H1 (cell line): ENCODE measurements at places on chromosomes 3 and 15. TPM values are rescaled to one million over a fixed set of nuclear protein-coding genes. Genes with fewer than 3 reads are reported as not detected.

GRCh38 chr3:188956839-188957489 is 214.8 kb upstream of the TPRG1 start:
- DNase-seq: no peak

GRCh38 chr15:39181940-39182339 is 398.9 kb upstream of the THBS1 start:
- DNase-seq: no peak

DNA sequence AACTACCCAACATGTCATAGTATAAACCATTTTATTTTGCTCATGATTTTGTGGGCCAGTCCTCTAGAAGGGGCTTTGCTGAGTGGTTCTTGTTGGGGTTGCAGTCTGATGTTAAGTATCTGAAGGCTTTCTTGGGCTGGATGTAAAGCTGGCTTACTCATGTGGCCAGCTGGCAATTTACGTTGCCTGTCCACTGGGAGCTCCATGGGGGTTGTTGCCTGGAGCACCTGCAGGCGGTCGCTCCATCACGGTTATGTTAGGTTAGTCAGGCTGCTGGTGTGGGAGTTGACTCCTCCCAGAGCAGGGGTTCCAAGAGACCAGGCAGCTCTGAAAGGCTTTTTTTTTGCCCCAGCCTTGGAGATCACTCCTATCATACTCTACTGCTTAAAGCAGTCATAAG is 98.1 kb downstream of the NR1D2 start:
- no peak for DNase-seq

DNA sequence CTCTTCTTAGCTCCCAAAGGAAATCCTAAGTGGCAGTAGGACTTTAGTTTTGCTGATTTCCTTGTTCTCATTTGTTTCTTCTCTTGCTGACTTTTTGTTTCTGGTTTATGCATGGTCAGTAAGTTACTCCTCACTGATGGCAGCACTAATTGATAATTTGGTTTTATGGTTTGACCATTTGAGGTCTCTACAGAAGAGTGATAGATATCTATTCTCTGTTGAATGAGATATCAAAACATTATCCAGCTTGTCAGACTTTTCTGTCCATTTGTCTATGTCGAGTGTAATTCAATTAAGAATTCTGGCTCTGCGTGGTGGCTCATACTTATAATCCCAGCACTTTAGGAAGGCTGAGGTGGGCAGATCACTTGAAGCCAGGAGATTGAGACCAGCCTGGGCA is 84.5 kb upstream of the PLXND1 start:
- no peak for DNase-seq

DNA sequence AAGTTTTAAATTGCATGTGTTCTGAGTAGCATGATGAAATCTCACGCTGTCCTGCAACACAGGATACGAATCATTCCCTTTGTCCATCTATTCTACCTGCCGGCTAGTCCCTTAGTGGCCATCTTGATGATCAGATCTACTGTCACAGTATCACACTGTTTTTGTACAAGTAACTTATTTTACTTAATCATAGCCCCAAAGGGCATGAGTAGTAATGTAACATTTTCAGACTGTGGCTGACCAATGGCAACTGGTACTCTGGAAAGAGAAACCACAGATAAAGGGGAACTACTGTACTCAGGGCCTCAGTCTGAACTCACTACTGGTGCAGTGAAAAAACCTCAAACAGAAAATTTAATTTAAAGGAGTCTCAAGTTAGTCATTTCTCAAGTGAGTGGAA is 127.3 kb upstream of the MRPL3 start:
- DNase-seq: no peak

DNA sequence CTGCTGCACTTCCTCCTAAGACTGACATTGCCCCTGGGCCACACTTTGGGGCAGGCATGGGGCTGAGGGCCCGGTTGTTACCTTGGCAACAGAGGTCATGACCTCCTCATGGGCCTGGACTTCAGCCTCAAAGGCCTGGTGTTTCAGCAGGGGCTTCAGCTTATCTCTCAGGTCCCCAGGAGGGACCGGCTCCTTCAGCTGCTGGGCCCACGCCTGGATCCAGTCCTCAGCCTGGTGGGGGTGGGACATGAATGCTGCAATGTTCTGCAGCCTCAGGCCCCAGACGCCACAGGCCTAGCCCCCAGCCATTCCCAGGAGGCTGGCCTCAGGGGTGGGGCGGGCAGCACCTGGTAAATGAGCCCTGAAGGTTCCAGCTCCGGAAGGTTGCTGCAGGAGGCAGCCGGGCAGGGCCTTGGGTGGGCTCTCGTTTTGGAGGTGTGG is 27.6 kb downstream of the SPTBN5 start:
- no peak for DNase-seq

DNA sequence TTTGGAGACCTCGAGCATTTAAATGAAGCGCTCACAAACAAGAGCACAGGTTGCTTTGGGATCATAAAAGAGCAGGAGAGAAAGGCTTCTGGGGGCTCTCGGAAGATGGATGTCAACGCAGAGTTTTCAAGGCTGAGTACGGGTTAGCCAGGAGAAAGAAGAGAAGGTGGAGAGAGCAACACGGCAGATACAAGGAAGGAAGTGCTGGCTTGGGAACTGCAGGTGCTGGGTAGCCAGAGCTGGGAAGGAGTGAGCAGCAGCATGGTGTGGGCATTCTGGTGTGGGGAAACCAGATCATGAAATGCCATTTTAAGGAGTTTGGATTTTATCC is 580 bp upstream of the RUBCN start:
- DNase-seq: no peak

GRCh38 chr15:62541846-62542245 is 376.8 kb upstream of the C2CD4B start:
- no peak for DNase-seq

Gene OR5K3
- not detected in 2 replicates for polyA plus RNA-seq

DNA sequence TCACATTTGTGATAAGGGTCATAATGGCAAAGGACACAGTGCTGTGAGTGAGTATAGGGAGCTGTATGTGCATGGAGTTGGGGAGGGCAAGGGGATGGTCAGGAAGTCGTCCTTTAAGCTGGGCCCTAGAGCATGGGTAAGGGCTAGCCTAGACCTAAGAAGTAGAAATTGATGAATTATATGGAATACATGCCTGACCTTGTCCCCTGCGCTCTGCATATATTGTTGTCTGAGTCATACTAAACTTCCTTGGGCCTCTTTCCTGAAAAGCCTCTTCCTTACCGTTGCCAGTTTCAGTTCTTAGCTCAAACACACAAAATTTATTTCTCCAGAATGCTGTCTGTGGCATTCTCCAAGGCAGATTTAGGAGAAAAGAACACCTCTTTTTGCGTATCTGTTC is 4.6 kb downstream of the SNRK start:
- DNase-seq: no peak

DNA sequence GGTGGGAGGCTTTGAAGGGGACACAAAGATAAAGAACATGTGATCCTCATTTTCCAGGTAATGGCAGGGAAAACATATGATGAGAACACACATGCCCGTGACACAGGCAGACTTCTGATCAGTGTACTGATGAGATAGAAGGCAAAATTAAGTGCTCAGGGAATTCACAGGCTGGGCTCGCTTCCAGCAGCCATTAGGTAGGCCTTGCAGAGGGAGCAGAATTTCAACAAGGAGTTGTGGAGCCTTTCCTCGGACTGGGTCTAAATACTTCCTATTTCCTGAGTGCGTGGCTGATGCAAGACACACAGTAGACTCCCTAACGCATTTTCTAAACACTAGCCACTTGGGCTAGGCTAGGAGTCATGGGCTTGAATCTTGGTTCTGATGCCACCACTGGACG is 74.0 kb upstream of the ETV5 start:
- no peak for DNase-seq

- DNase-seq: no peak
Observed at GRCh38 chr15:58346361-58346760, 85.4 kb upstream of the LIPC start.

DNA sequence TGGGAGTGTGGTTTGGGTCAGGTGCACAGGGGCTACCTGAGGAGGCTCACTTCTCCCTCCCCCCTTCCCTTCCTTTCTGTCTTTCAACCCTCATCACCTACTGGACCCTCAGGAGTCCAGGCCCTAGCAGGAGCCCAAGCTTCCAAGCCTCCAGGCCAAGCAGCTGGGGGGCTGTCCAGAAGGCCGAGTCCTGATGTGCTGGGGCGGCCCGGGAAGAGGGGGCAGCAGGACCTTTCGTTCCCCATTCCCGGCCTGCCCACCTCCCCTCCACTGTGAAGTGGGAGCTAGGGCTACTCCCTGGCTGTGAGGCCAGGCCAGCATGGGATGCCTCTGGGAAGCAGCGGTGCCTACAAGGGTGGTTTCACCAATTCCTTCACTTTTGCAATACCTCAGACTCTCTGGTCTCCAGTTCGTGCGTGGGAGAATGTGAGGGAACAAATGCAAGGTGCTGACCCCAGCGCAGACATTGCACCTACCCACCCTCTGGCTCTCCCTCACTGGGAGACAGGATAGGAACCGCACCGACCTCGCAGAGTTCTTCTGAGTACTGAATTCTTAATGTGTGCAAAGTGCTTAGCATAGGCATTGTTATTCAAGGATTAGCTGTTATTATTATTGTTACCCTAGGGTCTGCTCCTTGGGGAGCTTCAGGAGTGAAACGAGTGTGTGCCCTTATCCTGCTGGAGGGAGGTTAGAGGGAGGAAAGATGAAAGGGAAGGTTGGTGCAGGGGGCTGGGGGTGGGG is 2.5 kb downstream of the EPHB3 start:
- no peak for DNase-seq

- no peak for DNase-seq
Observed at GRCh38 chr3:105555206-105555605, 188.5 kb downstream of the ALCAM start.

GRCh38 chr15:52464040-52464439 is 64.6 kb downstream of the MYO5A start:
- no peak for DNase-seq

Gene DNAH1
- 1.0 and 1.9 TPM in 2 replicates for polyA plus RNA-seq

DNA sequence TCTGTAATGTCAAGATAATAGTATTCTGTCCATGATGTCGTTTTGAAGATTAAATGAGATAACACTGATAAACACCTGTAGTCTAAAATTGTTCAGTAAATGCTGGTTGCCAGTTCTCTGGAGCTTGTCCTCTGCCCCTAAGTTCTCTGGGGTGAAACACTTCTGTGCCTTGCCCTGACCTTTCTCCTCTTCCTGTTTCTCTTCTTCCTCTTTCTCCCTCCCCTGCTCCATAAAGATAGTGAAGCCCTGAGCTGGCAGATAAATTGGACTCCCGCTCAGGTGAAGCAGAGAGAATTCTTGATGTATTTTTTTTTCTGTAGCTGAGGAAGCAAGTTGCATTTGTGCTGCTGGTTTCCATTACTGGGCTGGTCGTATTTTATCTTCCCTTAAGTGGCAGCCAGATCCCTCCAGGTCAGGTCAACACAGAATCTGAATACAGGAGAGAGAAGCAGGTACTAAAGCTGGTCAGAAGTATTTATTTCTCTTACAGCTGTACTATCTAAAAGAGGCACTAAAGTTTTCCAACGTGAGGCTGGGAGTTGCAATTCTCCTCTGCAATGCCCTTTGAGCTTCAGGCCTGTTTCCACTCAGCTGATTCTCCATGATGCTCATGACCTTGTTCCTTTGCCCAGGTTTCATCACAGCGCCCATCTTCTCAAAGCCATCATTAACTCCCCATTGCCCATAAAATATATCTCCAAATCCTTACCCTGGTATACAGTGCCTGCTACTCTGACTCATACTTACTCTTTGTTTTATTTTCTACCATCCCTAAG is 319.3 kb upstream of the CFAP20DC start:
- DNase-seq: no peak

- DNase-seq: no peak
Observed at GRCh38 chr15:101540480-101541239, 51.2 kb upstream of the PCSK6 start.

DNA sequence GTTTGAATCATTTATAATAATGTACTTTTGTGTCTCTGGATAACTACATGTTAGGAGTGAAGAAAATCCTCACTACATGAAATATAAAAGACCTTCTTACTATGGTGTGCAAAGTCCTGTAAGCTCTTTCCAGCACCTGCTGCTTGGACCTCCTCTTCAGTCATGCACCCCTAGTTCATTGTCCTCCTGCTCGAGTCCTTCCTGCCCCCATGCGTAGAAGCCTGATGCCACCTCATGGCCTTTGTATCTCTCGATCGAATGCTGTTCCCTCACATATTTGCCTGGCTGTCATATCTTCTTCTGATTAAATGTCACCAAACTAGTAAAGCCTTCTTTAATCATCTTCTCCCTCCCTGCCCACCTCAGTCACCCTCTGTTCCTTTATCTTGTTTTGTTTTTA is 49.9 kb upstream of the SUCLG2 start:
- no peak for DNase-seq

Gene GP9
- polyA plus RNA-seq: not detected in 2 replicates

Gene GNAT1
- 0.08 and 0.20 TPM in 2 replicates for polyA plus RNA-seq

Gene WDR72
- 1.2 and 1.6 TPM in 2 replicates for polyA plus RNA-seq

- no peak for DNase-seq
Observed at GRCh38 chr15:74250266-74250665, 14.1 kb downstream of the CCDC33 start.

Gene LTF
- 0.23 and 0.36 TPM in 2 replicates for polyA plus RNA-seq

DNA sequence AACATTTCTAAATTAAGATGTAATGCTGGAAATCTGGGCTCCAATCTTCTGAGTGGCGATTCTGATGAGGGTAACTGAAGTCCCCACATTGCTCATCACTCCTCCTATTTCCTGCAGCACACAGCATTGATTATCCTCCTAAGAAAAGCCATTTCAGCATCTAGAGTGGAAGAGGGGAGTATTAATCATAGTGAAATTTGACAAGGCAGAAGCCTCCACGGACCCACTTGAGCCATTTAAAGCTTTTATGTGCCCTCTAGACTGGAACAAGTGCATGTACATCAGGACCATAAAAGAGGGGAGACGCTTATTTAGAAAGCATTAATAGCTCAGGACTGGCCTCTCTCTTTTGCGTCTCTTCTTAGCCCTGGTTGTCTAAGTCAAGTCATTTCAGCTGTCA is 25.8 kb downstream of the AQP9 start:
- DNase-seq: no peak

- peak; percentile 31 for DNase-seq
Observed at GRCh38 chr3:98732286-98733052, 30.7 kb upstream of the ST3GAL6 start.

- no peak for DNase-seq
Observed at GRCh38 chr3:64549869-64550268, 137.9 kb downstream of the ADAMTS9 start.

DNA sequence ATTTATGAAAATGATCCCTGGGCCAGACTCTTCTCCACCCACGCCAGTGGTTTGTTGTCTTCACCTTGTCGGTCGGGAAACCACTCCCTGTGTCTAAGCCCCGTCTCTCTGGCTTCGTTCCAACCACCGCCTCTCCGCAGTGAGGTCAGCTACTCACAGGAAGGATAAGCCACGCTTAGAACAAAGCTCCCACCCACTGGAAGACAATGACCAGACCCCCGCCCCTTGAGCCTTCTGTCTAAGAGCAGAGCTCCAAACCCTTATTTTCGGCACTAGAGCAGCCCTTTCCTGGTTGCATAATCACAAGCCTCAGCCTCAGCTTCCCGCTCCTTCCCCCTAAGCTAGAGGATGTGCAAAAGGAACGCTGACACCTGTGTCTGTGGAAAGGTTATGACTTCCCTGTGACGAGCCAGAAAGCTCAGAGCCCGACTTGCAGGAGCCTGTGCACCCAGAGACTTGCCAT is 114.9 kb upstream of the MEF2A start:
- DNase-seq: peak; percentile 40

GRCh38 chr3:109213321-109213720 is 76.8 kb downstream of the C3orf85 start:
- DNase-seq: no peak
